Ovary (tissue), 10 donors: ENCODE measurements at places on chromosomes 7 and 10. TPM values are rescaled to one million over a fixed set of nuclear protein-coding genes. Genes with fewer than 3 reads are reported as not detected.
A peak's percentile ranks its signal among the peaks of the same experiment; 100 is the strongest.

DNA sequence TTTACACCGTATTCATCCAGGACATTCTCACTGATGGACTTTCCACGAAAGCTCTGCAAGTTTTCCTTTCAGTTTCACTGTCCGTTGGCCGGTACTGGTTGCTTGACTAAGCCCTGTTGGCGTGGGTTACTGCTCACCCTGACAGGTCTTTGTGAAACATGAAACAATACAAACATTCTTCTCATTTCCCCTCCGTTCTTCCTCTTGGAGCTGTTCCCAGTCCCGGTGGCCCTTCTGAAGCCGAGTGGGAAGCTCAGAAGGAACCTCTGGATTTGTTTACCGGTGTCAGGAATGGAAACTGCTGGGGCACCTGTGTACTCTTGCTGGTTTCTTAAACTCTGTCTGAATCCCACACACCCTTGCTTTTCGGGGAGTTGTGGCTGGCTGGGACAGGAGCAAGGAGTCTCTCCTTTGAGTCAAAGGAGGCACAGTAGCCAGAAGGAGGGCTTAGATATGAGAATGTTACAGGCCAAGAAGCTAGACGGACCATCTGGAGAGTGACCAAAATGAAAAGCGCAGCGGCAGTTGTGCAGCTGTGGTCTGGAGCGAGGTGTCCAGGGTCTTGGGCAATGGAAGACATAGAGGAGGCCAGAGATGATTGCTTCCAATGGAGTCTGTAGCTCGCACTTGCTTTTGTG, 45.7 kb downstream of the LYZL2 start:
- peak overlapping the region; percentile 29 for H3K4me3 ChIP-seq
- peak; percentile 65 for DNase-seq
- no peaks in the 10 kb centered on the region for H3K4me1 ChIP-seq
- H3K27ac ChIP-seq, result peak overlapping the region; percentile 26
- H3K36me3 ChIP-seq, result no peaks in the 10 kb centered on the region

Gene NEUROD6
- not detected for total RNA-seq

DNA sequence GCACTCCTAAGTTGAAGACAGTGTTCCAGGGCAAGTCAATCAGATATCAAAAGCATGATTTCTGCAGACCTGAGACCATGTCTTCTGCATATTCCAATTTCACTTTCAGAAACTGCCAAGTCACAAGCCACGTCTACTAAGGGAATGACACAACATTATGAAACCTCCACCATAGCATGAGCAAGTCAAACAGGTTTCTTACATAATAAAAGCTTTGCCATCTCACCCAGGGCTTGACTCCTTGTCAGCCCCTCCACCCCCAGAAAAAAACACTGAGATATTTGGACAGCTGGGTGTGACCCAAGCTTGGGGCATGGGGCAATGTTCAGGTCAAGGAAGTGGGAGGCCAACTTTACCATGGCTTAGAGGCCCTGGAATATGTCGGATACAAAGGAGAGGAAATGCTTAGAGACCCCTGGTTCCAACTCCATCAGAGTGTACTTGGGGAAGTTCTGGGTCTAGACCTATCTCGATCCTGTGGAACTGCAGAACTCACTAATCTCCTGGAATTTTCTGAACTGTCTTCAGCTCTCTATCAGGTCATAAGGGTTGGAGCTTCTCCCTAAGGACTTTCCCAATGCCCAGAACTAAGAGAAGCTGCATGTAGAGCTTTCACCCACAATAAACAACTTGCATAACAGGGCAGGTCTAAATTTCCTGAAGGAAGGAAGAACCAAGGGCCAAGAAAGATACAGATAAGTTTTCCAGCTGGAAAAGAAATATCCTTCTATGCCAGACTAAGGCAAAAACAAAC, 80.6 kb upstream of the NAMPT start:
- no peaks in the 10 kb centered on the region for H3K27me3 ChIP-seq
- H3K27ac ChIP-seq, result no peak overlapping the region
- no peaks in the 10 kb centered on the region for H3K36me3 ChIP-seq
- no peaks in the 10 kb centered on the region for H3K4me1 ChIP-seq

DNA sequence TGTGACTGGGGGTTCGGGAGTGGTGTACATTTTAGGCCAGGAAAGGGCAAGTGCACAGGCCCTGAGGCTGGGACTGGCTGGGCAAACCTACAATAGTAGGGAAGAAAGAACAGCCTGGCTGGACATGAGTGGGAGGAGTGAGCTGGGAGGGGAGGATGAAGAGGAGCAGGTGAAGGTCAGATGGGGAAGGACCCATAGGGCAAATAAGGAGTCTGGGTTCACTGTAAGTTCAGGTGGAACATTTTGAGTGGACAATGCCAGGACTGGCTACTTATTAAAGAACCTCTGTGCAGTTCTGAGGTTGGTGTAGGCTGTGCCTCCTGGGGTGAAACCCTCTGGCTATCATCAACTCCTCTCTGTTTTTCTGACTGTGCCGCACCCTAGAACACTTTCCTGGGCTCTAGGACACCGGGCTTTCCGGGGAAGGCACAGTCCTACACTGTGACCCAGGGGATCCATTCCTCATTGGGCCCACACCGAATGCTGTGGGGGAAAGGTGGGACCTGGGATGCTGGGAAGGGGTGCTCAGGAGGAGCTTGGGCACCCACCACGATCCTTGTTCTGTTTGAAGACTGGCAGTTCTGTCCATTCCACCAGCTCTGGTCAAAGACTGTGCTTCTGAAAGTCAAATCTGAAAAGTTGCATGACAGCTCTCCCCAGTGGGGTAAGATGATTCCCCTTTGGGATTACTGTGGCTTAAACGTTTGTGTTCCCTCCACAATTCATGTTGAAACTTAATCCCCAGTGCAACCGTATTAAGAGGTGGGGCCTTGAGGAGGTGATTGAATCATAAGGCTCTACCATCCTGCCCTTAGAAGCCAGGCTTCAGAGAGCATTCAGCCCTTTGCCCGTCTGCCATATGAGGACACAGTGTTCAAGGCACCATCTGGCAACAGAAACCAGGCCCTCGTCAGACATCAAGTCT, 4.0 kb upstream of the MMP21 start:
- H3K36me3 ChIP-seq, result no peaks in the 10 kb centered on the region
- no peak for DNase-seq
- H3K27ac ChIP-seq, result no peak overlapping the region

DNA sequence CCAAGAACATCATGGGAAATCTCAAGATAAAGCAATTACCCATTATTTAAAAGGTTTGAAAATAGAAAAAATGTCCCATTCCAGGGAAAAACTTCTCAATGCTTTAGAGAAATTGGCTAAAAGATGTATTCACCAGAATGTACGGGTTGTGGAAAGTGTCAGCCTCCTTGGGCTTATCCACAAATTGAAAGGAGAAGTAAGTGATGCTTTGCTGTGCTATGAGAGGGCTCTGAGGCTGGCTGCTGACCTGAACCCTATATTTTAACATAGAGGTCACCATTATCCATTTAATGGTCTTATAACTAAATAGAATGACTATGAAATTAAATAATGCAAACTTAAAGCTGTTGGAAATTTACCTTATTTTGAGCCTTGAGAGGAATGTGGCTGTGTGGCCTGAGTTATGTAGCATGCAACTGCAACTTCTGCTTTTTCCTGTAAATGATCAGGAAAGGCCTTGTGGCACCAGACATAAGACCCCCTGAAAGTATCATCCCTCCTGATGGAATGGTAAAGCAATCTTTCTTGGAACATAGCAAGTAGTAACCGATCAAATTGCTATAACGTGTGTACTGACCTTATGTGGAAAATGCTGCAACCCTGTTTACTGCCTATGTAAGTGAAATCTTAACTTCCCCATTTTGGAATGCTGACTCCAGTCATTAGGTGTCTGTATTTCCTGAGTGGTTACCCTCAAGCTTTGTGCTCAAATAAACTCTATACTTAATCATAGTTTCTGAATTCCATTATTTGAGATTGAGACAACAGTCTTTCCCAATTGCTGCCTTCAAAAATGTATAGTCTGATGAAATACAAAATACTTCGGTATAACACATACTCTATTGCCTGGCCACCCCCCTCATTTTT, 6.9 kb downstream of the IFIT1B start:
- no peak overlapping the region for H3K4me3 ChIP-seq

DNA sequence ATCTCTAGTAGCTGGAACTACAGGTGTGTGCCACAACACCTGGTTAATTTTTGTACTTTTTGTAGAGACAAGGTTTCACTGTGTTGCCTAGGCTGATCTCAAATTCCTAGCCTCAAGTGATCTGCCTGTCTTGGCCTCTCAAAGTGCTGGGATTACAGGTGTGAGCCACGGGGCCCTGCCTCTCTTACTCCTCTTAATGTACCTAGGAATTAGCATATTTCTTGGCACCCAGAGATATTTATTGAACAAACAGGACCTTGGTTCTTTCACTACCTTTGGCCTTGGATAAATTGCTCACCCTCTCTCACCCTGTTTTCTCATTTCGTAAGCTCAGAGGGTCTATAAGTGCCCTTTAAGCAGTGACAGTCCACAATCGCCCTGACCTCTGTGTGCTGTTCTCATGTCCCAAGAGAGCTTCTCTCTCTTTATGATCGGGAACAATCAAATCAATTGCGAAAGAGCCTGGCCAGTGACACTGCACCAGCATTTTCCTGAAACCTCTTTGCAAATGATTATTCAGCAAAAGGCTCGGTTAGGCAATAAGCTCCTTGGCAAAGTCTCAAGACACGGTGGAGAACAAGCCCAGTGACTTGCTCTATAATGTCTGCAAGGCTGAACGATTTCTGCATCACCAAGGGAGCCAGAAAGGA, 117.7 kb downstream of the APBB1IP start:
- no peak for DNase-seq
- no peak overlapping the region for H3K27ac ChIP-seq
- H3K27me3 ChIP-seq, result no peaks in the 10 kb centered on the region

Gene SPDYE6
- total RNA-seq, result not detected

Gene SOSTDC1
- total RNA-seq, result 0.62 TPM

DNA sequence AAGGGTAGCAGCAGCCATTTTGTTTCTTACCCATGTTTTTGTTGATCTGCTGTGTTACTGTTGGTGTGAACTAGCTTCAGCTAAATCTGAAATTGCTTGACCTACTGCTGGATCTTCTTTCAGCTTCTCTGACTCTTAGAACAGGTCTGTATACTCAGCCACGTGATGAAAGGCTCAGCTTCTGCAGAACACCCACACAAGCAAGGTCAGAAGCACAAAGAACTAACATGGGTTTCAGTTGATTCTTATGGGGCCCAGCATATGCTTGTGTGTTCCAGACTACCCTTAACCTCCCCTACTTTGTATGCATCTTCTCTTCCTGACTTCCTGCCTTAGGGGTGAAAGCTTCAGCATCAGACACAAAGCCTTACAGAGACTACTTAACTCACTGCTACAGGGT, 186.8 kb downstream of the HGF start:
- H3K27me3 ChIP-seq, result no peaks in the 10 kb centered on the region
- no peak overlapping the region for H3K4me3 ChIP-seq
- no peaks in the 10 kb centered on the region for H3K4me1 ChIP-seq
- no peak for DNase-seq
- no peak overlapping the region for H3K27ac ChIP-seq
- no peaks in the 10 kb centered on the region for H3K36me3 ChIP-seq

Gene SLC26A5
- 0.34 TPM for total RNA-seq

- DNase-seq, result no peak
- H3K4me1 ChIP-seq, result no peaks in the 10 kb centered on the region
- H3K27ac ChIP-seq, result no peak overlapping the region
- H3K4me3 ChIP-seq, result no peak overlapping the region
Observed at GRCh38 chr10:69952069-69952800, 100.4 kb upstream of the MACROH2A2 start.

- no peak overlapping the region for H3K27ac ChIP-seq
- H3K27me3 ChIP-seq, result no peaks in the 10 kb centered on the region
- no peak overlapping the region for H3K4me3 ChIP-seq
- H3K4me1 ChIP-seq, result no peaks in the 10 kb centered on the region
- no peaks in the 10 kb centered on the region for H3K36me3 ChIP-seq
Observed at GRCh38 chr7:110007320-110008063, 1083.4 kb upstream of the LRRN3 start.

Gene NYAP1
- 3.8 TPM for total RNA-seq
